Activated naive CD4-positive, alpha-beta T cell treated with anti-CD3 and anti-CD28 coated beads, Interleukin-2, amount 50 U/mL, for 16 hours (primary cell): ENCODE measurements at places on chromosomes 7 and 10.

DNA sequence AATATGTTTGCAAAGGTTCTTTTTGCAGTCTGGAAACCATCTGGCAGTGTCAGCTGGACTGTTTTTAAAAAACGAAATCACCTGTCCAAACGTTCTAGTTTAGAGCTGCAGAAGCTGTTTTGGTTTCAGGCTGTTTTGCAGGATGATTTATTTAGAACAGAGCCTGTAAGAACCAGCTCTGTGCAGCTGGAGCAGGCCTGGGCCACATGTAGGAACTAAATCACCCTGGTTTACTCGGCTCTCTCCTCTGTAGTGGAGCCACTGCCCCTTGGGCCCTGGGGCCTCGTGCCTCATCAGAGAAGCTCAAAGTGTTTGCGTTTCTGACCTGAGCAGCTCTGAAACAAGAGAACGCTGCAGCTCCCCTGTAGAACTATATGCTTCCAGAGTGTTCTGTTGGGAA lies 142.5 kb downstream of the ACTR3B start:
- DNase-seq, result no peak

DNA sequence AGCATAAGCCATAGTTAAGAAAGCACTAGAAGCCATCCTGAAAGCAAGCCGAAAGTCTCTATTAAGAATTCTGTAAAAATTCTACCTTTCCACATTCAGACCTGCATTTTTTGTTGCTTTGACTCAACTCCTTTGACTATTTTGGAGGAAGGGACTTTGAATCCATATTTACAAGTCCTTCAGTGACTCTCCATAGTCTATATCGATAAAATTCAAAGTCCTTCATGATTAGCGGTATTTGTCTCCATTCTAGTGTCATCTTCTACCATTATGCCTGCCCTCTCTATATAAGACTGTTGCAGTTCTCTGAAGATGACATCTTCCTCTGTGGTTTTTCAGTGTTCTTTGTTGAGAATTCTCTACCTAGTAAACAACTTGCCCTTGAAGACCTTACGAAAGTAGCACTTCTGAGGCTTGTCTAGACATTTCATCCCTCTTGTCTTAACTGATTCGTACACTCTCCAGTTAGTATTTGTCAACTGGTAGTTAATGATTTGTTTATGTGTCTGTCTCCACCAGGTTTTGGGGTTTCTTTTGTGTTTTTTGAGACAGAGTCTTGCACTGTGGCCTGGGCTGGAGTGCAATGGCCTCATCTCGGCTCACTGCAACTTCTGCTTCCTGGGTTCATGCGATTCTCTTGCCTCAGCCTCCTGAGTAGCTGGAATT lies 1.7 kb downstream of the CCSER2 start:
- DNase-seq, result no peak

DNA sequence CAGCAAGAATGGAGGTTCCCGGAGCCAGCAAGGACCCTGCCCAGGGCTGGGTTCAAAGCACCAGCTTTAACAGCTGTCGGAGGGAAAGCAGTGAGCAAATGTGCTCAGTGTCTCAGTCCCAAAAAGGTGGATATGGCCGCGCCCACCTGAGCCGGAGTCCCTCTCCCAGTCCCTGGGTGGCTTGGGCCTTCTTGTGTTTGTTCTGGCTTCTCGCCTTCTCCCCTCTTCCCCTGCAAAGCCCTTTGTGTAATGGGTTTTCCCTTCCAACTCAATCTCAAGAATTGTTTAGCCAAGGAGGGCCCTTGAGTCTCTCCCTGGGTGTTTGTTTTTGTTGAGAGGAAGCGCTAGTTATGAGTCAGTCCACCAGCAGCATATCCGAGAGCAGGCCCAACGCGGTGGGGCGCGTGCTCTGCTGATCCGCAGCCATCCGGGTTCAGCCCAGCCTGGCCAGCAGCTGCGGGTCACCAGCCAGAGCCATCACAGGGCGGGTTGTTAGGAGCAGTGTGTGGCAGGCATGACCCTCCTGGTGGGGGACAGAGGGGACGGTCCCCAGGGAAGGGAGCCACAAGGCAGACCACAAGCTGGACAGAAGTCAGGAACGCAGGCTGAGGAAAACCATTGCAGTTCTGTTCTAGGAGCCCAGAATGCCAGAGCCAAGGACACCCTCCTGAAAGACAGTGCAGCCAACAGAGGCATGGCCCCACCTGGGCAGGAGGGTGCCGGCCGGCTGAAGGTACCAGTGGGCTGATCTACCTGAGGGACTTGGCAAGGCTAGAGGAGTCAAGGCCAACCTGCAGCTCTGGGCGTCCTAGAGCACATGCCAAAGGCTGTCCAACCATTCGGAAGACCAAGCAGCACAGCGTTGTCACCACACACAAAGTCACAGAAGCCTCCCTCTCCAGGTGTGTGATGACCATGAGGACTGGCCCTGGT lies 21.3 kb downstream of the CALML3 start:
- DNase-seq, result no peak

- DNase-seq, result no peak
These were observed 202.1 kb upstream of the AKR1E2 start for GRCh38 chr10:4623757-4624420.

DNA sequence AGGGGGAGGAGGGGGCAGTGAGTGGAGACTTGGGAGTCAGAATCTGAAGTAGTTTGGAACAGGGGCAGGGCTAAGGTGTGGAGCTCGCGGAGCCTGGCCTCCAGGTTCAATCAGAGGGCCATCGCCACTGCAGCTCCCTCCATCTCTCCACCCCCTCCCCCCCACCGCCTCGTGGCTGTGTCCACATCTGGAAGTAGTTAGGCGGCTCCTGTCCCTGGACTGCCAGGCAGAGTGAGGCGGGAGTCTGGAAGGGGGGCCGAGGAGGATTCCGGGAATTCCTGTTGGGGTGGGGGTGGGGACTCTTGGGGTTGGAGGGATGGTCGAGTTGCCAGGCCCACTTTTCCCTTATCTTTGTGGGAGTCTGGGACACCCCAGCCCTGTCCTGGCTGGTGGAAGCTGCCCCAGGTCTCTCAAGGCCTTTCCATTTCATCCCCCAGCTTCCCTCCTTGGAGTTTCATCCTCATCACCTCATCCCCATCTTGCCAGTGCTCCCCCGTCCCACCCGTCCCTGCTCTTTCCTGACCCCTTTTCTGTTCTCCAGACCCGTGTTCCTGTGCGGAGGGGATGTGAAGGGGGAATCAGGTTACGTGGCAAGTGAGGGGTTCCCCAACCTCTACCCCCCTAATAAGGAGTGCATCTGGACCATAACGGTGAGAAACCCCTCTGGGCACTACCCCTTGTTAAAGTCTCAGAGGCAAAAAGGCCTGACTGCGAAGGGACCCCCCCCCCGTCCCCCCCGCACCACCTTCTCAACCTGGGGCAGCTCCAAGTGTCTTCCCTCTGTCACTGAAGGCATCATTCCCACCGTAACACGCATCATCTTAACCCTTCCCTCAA lies 944 bp downstream of the PCOLCE start:
- no peak for DNase-seq

GRCh38 chr10:3887885-3888476 lies 103.0 kb upstream of the KLF6 start:
- DNase-seq, result no peak

DNA sequence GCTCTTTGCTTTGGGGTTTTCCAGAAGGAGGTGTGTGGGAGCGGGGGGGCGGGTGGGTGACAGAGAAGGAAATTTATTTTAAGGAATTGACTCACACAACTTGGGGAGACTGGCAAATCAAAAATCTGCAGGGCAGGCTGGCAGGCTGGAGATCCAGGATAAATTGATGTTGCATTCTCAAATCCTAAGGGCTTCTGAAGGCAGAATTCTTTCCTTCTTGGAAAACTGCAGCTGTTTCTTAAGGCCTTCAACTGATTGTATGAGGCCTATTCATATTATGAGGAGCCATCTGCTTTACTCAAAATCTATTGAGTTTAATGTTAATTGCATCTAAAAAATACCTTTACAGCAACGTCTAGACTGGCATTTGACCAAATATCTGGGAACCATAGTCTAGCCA lies 1528.8 kb upstream of the LRRTM3 start:
- DNase-seq, result no peak

- DNase-seq, result no peak
These were observed 63.0 kb downstream of the TAX1BP1 start for GRCh38 chr7:27802999-27803398.

- DNase-seq, result no peak
These were observed 562 bp upstream of the ADGRA1 start for GRCh38 chr10:133087045-133087678.

GRCh38 chr10:100976906-100977305 lies 7.6 kb downstream of the SEMA4G start:
- no peak for DNase-seq

DNA sequence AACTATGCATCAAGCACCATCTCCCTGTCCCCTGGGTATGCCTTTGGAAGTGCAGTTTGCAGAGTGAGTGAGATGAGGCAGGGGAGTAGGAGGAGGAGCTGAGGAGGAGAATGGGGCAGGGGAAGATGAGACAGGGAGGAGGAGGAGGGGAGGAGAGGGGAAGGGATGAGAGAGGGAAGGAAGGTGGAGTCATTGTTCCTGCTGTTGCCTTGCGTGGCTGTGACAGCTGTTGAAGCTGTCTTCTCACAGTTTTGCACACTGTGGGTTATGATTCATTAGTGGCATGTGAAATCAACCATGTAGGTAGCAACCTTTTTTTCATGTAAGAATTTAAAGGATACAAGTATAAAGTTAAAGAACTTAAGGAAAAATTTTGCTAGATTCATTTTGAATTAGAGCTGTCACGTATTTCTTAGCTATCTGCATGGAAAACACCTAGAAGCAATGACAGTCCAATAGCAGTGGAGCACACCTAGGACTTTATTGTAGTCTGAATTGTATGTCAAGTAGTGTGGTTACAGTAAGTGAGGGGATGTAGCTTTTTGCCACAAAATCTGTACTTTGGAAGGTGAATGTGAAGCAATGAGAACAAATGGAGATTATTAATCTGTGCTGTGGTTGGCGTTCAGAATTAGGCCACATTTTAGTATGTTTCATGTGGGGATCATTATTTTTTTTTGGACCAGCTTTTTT lies 21.7 kb downstream of the CCM2 start:
- DNase-seq, result no peak

DNA sequence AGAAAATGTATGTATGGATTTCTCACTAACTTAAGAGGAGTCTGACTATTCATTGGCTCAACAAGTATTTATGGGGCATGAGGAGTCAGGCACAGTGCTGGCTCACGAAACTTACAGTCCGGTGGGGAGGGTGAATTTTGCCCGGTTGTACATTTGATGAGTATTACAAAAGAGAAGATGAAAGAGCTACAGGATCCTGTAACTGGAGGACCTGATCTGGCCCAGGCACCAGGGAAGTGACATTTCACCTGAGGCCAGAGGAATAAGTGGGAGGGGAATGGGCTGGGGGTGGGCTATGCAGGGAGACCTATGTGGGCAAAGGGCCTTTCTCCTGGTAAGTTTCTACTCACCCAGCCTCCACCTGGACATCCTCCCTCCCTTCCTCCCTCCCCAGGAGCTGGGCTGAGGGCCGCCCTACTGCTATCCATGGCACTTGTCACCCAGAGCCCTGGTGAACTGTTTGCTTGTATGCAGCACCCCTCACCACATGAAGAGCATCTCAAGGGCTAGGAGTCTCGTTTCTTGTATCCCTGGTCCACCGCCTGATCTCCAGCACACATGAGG lies 101.1 kb upstream of the ZNF438 start:
- no peak for DNase-seq

GRCh38 chr10:76089556-76090180 lies 658.2 kb downstream of the LRMDA start:
- no peak for DNase-seq

GRCh38 chr10:95266674-95267095 lies 24.1 kb downstream of the PDLIM1 start:
- DNase-seq, result no peak

DNA sequence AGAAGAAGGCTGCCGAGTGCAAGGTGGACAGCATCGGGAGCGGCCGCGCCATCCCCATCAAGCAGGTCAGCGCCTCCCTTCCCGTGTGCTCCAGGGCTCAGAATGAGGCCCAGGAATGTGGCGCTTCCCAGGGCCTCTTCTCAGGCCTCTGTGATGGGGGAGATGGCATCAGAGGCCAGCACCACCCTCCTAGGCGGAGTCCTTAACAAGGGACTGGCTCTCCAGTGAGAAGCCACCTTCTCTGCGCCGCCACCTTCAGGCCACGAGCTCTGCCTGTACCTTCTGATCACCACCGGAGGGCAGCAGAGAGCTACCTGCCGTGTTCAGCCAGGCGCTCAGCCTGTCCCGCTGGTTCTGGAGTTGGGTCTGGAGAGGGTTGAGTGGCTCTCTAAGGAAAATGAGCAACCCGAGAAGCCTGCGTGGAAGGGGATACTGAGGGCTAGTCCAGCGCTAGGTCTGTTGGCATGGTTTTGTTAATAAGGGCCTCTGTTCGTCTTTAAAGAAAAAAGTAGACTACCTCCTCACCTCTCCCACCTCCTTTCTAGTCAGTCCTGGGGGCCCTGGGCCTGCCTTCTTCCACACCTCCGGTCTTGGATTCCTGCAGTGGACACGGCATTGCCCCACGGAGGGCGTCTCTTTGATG lies 37.7 kb downstream of the AGAP3 start:
- DNase-seq, result peak; percentile 82

- no peak for DNase-seq
These were observed 53.8 kb downstream of the KCTD7 start for GRCh38 chr7:66682350-66683093.

- no peak for DNase-seq
These were observed 32.0 kb downstream of the TSPAN14 start for GRCh38 chr10:80485946-80486764.

DNA sequence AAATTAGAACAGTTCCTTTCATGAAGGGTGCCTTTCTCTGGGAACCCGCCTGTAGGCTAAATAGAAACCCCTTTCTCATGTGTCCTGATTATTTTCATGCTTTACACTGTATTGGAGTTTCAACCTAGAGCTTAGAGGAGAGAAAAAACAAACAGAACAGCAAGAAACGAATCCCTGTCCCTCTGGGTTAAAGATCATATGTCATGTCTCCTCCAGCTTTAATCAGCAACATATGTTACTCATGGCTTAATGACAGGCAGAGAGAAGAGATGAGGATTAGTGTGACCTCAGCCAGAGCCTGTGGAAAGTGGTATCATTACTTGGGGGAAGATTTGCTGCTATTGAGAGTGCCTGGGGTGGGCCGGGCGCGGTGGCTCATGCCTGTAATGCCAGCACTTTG lies 32.1 kb downstream of the CRCP start:
- DNase-seq, result no peak

- DNase-seq, result no peak
These were observed 429.9 kb upstream of the SEMA3A start for GRCh38 chr7:84624527-84624926.

GRCh38 chr7:13031468-13031867 lies 344.0 kb downstream of the ARL4A start:
- no peak for DNase-seq

GRCh38 chr10:1418031-1418550 lies 319.2 kb downstream of the ADARB2 start:
- DNase-seq, result no peak

DNA sequence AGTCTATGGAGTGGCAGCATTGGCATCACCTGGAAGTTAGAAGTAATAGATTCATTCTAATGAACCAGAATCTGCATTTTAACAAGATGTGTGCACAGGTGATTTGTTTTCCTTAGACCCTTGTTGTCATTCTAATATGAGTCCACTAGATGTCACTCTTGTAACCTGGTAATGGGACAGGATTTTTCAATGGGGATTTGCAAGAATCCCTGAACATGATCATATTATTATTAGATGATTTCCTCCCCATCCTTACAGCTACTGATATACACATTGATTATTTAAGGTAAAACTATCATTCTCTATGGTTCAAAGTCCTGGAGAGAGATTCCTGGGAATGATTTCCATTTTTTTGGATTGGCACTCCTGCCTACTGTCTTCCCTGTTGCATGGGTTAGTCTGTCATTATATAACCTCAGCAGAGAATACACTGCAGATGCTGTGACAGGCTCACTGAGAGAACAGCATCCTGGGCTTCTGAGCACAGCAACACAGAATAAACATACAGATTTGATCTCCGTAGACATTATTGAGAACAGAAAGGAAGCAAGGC lies 194.9 kb downstream of the SUGCT start:
- DNase-seq, result no peak
